NCI-H460 (cell line): ENCODE measurements at places on chromosomes 2 and 18. TPM values are rescaled to one million over a fixed set of nuclear protein-coding genes. Genes with fewer than 3 reads are reported as not detected.

The CPLX4 gene
- total RNA-seq = not detected in 2 replicates

The ANKRD30BL gene
- not detected in 2 replicates for total RNA-seq

The KRTCAP3 gene
- 0.69 and 1.0 TPM in 2 replicates for total RNA-seq

The GALR1 gene
- not detected in 2 replicates for total RNA-seq

The ACMSD gene
- not detected in 2 replicates for total RNA-seq

The FBLN7 gene
- total RNA-seq = 0.40 and 1.0 TPM in 2 replicates

The AQP12A gene
- total RNA-seq = not detected in 2 replicates

The TMEFF2 gene
- total RNA-seq = 0.14 TPM in 1 of 2 replicates, not detected in the other

The LOXL3 gene
- 2.9 and 3.1 TPM in 2 replicates for total RNA-seq

The PSMA8 gene
- total RNA-seq = not detected in 2 replicates

The KIF3C gene
- total RNA-seq = 5.2 and 6.9 TPM in 2 replicates

The CYP27A1 gene
- 0.40 TPM in 1 of 2 replicates, not detected in the other for total RNA-seq

The TUBB8B gene
- 0.07 TPM in 1 of 2 replicates, not detected in the other for total RNA-seq

The CERKL gene
- total RNA-seq = not detected in 2 replicates

The CRYGC gene
- not detected in 2 replicates for total RNA-seq

The RUFY4 gene
- 0.20 TPM in 1 of 2 replicates, not detected in the other for total RNA-seq

DNA sequence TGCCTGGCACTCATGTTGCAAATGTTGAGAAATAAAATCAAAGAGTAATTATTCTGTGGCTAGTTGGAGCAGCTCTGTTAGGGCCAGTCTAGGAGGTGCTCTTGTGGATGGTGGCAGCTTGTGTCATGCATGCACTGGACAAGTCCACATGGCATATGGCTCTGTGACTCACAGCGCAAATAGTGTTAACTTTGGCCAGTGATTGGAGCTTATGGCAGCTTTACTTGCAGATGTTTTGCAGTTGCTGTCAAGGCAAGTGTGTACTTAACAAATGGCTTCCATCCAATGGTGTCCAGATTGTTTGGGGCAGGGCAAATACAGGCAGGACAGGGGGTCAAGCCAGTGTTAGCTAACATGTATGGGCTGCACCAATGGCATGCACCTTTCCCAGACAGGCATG is 26.1 kb upstream of the TMX3 start:
- no peak for DNase-seq

DNA sequence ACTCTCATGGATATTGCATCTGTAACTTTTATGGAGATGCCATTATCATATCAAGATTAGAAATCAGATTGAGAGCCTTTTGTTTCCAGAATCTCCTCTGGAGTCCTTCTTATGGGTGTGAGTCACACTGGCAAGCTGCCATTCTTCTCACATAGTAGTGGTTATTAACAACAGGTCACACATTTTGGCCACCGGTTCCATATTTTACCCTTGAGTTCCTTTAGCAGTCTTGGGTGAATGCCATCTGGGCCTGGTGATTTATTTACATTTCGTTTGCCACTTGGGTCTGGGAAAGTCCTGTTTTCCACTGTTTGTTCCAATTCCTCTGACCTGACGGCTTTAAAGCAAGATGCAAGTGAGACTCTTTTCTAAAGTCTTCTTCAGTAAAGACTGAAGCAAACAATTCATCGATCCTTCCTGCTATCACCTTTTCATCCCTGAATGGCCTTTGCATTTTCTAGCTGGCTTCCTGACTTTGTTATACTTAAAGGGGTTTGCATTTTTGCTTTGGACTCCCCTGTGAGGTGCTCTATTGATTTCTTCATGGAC is 80.5 kb upstream of the CAVIN2 start:
- DNase-seq = peak; percentile 23

DNA sequence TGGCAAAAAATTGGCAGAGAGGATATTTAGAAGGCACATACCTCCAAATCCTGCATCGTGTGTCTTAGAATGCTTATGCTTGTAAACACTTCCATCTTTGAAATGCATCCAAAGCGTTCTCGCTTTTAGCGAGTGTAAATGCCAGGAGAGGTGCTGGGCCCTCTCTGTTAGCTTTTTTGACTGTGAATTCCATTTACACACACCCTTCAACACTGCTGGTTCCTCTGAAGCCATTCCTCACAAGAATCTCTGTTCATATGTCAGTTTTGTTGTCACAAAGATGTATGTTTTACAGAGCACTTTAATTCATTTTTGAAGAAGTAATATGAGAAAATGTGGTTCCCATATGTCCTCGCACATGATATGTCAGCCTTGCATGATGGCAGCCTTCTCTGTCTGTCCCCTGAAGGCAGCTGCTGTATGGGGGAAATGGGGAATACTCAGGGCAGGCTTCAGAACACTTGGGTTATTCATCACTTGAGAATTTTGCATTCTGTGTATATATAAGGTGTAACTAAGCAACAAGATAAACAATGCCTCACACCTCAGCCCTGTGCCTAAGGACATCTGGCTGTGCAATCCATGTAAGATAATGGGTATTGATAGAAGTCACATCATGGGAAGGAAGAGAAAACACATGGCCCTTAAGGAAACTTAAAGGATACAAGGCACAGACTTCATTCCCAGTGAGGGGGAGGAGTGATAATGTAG is 52.3 kb downstream of the RAB27B start:
- no peak for DNase-seq

- no peak for DNase-seq
These were observed 31.5 kb upstream of the NFE2L2 start for GRCh38 chr2:177296040-177296439.

GRCh38 chr18:23740105-23740830 is 51.0 kb downstream of the LAMA3 start:
- DNase-seq = no peak

- DNase-seq = no peak
These were observed 48.6 kb downstream of the BCL2L11 start for GRCh38 chr2:111169268-111169667.

DNA sequence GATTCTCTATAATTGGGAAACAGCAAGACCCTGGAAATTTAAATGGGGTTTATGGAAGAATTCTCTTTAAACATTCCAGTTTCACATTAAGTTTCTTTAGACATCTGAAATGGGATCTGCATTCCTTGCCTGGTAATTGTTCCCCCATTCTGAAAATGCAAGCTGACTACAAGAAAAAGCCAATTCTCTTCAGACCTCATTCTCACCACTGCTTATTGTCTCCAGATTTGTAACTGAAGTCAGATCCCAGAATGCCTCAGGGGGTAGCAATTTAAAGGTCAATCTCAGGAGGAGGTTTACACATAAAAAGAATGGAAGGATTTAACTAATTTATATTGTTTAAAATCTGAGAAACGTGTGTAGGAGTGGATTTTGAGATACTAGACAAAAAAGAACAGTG is 41.2 kb downstream of the COL3A1 start:
- no peak for DNase-seq

DNA sequence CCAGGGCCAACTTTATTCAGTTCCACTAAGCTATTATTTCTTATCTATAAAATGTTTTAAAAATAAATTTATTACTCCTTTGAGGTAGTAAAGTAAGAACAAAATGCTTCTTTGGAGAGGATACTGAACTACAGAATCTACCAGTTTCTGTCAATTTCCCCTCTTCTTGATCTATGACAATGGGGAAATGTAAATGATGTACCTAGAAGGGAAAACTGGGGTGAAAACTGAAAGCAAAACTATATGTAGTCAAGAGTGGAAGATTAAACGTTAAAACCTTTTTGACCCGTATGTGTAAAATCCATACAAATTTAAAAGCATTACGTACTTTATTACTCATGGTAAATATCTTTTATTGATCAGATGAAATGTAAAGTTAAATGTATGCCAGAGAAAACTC is 1287.8 kb upstream of the TMEFF2 start:
- DNase-seq = no peak

GRCh38 chr2:145623136-145623535 is 1103.2 kb upstream of the ZEB2 start:
- no peak for DNase-seq

DNA sequence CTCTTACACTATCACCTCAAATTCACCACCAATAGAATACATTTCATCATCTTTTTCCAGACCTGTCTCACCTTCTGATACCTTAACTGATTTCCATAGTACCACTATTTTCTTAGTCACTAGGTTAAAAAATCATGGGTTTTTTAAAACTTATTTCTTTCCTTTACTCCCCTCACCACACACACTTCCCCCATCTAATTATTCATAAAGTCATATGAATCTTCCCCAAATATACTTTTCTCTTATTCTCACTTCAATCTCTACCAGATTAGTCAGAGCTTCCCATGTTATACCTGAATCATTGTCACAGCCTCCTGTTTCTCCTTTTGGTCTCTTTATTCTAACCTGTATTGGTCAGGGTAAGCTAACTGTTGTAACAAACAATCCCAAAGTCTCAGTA is 696.3 kb downstream of the BCL11A start:
- no peak for DNase-seq

DNA sequence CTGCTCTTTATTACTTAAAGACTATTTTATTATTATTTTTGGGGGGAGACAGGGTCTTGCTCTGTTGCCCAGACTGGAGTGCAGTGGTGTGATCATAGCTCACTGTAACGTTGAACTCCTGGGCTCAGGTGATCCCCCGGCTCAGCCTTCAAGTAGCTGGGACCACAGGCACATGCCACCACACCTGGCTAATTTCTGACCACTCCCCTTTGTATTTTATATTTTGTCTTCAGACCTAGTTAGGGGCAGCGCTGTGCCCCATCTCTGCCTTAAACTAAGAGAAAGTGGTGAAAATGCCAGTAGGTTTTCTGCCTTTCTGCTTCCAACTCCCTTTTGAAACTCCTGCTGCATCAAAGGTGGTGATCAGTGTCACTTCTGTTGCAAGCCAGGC is 82.5 kb downstream of the LPIN1 start:
- DNase-seq = no peak

DNA sequence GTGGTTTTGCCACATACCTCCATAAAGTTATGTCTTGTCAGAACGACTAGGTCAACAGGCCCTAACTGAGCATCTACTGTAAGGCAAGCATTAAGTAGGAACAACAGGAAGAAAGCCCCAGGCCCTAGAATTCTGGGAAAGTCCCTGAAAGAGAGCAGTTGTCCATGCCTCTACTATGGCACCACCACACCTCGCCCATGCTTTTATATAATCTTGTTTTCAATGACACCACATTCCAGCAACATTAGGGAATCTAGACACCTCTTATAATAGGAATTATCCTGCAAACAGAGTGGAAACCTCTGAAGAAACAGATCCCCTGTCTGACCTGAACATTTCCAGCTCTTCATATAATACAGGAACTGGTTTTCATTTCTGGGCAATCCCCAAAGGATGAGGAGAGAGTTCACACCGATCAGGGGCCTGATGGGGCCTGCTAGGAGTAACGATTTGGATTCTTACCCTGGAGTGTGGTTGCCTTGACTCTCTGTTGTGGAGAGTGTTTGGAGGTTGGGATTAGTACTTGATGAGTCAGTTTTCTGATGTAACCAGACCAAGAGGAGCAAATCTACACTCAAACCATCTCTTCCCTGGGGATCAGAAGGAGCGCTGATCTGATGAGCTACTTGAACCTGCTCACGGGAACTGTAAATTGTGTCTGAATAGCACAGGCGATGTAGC is 31.9 kb upstream of the CEP68 start:
- peak; percentile 21 for DNase-seq

GRCh38 chr2:123771928-123772632 is 253.0 kb upstream of the CNTNAP5 start:
- no peak for DNase-seq

DNA sequence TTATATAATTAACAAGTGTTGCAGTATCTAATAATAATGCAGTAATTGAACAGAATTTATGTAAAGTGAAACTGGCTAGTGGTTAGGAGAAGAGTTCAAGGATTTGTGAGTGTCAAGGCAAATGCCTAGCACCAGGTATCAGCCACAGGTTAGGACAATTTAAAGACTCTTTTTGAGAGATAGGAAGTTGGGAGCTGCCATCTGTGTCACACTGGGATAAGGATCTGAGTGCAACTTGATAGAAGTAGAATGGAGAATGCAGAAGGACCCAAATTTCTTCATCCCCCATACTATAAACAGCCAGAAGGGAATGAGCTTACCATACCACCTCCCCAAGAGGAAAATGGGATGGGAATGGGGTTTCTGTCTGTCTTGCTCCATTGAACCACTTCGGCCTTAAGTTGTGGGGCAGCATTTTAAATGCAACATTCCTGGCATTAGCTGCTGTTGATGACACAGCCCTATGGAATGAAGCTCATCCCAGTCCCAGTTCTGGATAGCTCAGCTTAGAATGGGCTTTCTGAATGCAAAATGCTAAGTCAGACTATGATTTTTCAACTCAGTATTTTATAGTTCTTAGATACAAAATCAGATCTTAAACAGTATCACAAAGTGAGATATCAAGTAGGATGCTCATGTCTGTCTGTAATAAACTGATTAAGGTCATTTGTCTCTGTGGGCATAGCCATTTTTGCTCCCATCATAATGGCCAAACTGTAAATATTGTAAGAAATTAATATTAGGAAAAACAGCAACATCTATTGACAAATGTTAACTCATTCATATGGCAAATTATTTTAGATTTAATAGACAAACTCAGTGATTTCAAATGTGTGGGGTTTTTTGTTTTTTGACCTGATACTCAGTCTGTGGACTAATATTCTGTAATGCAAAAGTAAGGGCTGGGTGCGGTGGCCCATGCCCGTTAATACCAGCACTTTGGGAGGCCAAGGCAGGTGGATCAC is 44.0 kb downstream of the GPR155 start:
- DNase-seq = peak; percentile 11

DNA sequence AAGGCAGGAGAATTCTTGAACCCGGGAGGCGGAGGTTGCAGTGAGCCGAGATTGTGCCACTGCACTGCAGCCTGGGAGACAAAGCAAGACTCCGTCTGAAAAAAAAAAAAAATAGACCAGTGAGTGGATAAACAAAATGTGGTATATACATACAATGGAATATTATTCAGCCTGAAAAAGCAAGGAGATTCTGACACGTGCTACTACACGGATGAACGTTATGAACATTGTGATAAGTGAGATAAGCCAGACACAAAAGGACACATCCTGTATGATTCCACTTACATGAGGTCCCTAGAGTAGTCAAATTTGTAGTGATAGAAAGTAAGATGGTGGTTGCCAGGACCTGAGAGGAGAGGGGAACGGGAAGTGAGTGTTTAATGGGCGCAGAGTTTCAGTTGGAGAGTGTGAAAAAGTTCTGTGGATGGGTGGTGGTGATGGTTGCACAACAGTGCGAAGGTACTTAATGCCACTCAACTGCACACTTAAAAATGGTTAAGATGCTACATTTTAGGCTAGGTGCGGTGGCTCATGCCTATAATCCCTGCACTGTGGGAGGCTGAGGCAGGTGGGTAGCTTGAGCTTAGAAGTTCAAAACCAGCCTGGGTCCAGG is 38.3 kb downstream of the NIFK start:
- DNase-seq = no peak

GRCh38 chr2:62596061-62596921 is 90.3 kb upstream of the TMEM17 start:
- no peak for DNase-seq

- no peak for DNase-seq
These were observed 107.7 kb upstream of the KYNU start for GRCh38 chr2:142769761-142770160.

GRCh38 chr2:177740700-177741099 is 331.9 kb downstream of the PDE11A start:
- no peak for DNase-seq
